ENCODE measurements at places on chromosomes 2 and 18.
A peak's percentile ranks its signal among the peaks of the same experiment; 100 is the strongest.

GRCh38 chr18:8507361-8507760 lies 101.9 kb upstream of the RAB12 start:
- peak; percentile 21 for DNase-seq

GRCh38 chr18:75529394-75529793 lies 101.9 kb upstream of the SMIM21 start:
- DNase-seq = no peak

DNA sequence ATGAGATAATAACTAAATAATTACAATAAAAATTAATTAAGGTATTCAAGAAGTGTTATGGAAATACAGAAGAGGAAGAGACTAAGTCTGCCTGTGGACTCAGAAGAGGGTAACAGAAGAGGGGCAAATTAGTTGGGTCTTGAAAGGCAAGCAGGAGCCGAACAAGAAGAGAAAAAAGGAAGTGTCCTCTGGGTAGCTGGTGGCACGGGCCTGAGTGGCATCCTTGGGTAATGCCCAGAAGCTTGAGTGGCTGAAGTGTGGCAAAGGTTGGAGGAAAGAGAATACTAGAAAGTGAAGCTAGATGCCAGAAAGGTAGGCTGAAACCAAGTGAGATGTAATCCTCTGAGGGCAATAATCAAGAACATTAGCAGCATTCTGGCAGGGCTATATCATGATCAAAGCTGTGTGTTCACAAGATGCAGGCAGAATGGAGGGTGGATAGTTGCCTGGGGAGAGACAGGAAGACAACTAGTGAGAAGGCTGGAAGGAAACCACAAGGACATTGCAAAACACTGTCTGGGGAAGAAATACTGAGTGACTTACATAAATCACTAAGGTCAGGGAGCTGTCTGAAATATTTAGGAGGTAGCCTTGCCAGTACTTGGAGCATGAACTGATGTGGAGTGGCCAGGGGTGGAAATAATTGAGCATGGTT lies 16.2 kb downstream of the DOCK10 start:
- DNase-seq = peak; percentile 2

DNA sequence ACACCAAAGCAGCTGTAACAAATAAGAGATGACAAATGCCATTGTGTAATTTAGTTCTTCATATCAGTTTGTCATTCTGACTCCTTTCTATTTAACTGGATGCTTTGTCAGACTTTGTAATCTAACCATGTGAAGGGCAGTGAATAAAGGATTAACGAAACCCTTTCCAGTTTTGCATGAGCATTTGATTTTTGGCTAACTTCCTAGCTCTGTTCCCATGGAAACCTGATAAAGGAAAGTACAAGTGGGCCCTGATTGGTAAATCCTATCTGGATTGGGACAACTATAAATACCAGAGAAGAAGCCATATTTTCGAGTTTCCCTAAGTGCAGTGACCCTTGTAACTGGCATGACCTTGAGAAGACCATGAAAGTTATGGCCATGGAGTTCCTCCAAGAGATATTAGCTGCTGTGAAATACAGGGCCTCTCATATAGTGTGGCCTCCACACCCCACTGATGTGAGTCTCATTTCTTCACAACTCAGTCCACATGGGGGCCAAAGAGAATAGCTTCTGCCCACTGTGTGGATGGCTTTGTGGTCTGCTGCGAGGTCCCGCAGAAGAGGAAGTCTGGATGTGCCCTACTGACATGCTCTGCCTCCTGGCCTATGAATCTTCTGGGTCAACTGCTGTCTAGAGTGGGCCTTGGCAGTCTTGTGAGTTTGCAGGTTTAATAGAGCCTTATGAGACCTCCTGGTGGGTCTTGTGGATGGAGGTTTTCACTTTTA lies 38.2 kb upstream of the CYP1B1 start:
- DNase-seq = no peak

GRCh38 chr2:165011199-165011598 lies 55.9 kb upstream of the SLC38A11 start:
- no peak for DNase-seq

GRCh38 chr2:239954166-239955086 lies 70.7 kb downstream of the NDUFA10 start:
- no peak for DNase-seq

GRCh38 chr2:57490741-57491140 lies 555.9 kb upstream of the VRK2 start:
- no peak for DNase-seq

- peak; percentile 60 for DNase-seq
Observed at GRCh38 chr18:2302628-2303516, 268.4 kb downstream of the METTL4 start.

DNA sequence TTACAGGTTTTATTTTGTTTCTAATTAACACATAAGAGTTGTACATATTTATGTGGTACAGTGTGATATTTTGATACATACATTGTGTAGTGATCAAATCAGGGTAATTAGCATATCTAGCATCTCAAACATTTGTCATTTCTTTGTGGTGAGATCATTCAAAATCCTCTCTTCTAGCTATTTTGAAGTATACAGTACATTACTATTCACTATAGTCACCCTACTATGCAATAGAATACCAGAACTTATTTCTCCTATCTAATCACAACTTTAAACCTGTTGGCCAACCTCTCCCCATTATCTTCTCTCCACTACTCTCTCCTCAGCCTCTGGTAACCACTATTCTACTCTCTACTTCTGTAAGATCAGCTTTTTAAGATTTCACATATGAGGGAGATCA lies 325.8 kb downstream of the CYP26B1 start:
- DNase-seq = no peak

GRCh38 chr2:182917924-182918323 lies 51.5 kb upstream of the FRZB start:
- no peak for DNase-seq

- DNase-seq = no peak
Observed at GRCh38 chr18:3014503-3015203, 1.7 kb upstream of the LPIN2 start.

DNA sequence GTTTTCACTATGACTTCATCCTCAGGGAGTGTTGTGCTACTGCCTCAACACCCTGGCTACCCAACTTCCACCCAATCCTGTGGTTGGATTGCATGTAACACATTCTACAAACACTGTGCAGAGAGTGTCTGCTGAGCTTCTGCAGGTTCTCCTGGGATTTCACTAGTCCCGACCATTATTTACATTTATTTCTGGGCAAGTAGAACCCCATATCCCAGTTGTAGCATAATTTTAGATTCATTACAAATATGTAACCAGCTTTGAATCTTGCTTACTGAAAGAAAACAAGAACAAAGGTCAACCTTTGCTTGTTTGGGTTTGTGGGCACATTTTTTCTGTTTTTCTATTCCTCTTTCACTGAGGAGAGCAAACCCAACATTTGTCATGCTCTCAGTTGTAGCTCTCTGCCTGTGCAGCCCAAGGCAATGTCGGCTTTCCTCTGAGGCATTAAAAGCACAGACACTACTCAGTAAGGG lies 2036.1 kb upstream of the LRRTM1 start:
- no peak for DNase-seq

GRCh38 chr2:120445449-120446143 lies 99.7 kb downstream of the INHBB start:
- no peak for DNase-seq

GRCh38 chr2:45964223-45964841 lies 312.9 kb downstream of the PRKCE start:
- DNase-seq = peak; percentile 99

- peak; percentile 22 for DNase-seq
Observed at GRCh38 chr2:219002395-219003266, 9.4 kb upstream of the CRYBA2 start.

DNA sequence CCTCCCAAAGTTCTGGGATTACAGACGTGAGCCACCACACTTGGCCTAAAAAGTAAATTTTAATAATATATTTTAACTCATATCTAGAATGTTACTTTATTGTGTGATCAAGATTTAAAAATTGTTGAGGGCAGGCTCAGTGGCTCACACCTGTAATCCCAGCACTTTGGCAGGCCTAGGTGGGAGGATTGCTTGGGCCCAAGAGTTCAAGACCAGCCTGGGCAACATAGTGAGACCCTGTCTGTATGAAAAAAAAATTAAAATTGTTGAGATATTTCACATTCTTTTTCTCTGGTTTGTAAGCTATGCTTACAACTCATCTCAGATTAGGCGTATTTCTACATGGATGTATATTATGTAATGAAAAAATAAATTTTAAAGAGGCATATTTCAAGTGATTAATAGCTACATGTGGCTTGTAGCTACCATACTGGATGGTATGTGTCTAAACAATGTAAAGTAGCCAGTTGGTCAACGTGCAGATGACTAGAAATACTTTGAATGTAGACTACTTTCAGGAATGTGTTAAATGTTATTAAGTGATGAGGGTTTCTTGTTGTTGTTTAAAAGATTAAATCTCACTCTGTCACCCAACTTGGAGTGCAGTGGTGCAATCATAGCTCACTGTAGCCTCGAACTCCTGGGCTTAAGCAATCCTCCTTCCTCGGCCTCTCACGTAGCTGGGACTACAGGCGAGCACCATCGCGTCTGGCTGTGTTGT lies 5.9 kb downstream of the RAB10 start:
- DNase-seq = no peak

- DNase-seq = no peak
Observed at GRCh38 chr2:201950606-201951005, 83.0 kb upstream of the FZD7 start.

DNA sequence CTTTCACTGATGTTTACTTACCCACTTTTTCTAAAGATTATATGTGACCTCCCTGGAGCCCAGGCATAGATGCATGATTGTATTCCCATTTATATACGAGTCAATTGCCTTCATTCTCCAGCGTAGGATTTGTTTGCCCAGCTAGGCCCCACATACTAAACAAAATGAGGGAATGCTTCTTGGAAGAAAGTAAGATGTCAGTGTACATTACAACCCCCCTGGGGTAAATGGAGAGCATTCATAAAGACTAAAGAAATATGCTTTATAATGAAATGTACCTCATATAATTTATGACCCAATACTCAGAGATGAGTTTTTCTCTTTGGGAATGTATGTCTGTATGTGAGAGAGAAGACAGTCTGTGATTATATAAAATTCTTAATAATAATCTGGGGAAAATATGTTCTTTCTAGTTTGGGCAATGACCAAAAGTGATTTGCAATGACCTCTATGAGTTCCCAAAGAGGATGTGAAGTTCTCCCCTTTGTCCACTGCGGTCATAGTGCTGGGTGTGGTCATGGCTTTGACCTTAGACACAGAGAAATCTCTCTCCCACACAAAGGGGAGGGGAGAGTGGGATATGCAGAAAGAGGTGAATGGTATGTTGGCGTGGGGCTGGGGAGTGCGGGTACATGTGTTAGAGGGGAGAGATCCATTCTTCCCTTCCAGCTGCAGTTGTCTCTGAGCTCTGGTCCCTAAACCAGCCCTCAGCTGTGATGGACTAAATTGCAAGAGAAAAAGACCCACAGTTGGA lies 175.6 kb downstream of the EN1 start:
- DNase-seq = no peak

- no peak for DNase-seq
Observed at GRCh38 chr18:51543658-51544155, 346.2 kb upstream of the MEX3C start.

DNA sequence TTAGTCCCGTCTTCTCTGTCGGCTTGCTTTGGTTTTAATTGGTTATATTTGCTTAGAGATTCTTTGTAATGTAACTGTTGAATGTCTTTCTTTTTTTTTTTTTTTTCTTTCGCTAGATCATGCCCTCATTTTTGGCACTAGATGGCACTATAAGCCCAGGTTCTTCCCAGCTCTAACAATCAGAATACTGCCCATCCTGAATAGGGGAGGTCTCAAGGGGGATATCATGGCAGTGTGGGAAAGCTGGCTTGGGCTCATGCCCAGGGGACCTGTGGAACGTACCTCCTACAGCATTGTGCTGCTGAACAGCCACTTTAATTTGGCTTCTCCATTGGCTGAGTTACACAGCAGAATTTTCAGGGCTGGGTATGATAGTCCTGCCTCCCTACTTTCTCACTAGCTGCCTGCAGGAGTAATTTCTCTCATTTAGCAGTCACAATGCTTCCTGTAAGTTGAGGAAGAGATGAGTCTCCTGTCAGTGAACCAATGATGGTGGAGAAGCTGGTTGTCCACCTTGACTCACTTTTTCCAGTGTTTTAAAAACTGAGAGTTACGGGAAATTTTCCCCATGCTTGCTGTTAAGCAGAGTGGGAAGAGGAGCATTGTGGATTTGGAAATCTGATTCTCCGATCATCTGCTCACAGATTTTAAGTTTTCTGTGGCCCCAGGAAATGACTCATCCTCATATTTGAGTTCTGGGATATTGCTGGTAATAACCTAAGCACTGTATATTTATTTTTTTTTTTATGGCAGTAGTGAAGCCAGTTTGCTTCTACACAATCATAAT lies 47.2 kb downstream of the RAD51AP2 start:
- DNase-seq = peak; percentile 0

GRCh38 chr2:65291216-65292105 lies 63.8 kb downstream of the ACTR2 start:
- DNase-seq = no peak

- no peak for DNase-seq
Observed at GRCh38 chr2:43194121-43194869, 32.1 kb downstream of the ZFP36L2 start.

DNA sequence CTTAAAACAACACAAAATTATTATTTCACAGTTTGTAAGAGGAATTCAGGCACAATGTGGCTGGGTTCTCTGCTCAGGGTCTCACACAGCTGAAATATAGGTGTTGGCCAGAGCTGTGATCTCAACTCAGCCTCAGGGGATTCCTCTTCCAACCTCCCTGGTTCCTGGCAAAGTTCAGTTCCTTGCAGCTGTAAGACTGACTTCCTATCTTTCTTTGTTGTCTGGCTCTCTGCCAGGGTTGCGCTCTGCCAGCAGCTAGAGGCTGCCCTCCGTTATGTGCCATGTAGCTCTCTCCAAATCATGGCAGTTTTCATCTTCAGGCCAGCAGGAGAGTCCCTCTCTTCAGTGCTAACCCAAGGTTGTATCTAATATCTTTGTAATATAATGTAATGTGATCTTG lies 272.5 kb upstream of the KCNJ3 start:
- DNase-seq = peak; percentile 5

DNA sequence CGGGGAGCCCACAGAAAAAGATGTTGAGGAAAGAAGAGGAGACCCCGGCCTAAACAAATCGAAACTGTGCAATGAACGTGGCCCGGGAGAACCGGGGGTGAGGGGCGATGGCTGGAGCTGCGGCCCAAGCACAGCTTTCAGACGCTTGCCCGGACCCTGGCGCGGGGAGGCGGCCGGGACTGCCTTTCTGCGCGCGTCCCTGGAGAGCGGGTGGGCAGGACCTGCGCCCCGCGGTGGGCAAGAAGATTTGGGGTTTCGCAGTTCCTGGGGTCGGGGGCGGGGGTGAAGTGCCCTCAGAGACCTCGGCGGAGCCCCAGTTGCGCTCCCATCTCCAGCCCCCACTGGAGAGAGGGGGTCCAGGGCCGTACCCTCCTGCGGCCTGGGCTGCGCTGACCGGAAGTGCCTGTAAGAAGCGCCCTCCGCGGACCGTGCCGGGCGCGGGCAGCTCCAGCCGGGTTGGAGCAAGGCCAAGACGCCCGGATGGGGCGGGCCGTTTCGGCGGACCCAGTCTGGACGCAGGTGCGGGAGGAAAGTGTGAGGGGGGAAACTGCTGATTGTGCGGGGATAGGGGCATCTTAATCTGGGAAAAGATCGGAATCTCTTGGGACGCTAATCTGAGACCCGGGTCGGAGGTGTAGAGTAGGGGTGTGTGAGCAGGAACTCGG lies 11.6 kb downstream of the EN1 start:
- DNase-seq = peak; percentile 63
